NCI-H1048 (cell line): ENCODE measurements at places on chromosomes 2 and 18.

- DNase-seq = no peak
Measured at GRCh38 chr18:49071317-49071716, 120.6 kb upstream of the SMAD7 start.

GRCh38 chr2:165149439-165149838 lies 54.4 kb downstream of the SCN3A start:
- no peak for DNase-seq

- no peak for DNase-seq
Measured at GRCh38 chr18:77996737-77997136, 747.1 kb downstream of the GALR1 start.

DNA sequence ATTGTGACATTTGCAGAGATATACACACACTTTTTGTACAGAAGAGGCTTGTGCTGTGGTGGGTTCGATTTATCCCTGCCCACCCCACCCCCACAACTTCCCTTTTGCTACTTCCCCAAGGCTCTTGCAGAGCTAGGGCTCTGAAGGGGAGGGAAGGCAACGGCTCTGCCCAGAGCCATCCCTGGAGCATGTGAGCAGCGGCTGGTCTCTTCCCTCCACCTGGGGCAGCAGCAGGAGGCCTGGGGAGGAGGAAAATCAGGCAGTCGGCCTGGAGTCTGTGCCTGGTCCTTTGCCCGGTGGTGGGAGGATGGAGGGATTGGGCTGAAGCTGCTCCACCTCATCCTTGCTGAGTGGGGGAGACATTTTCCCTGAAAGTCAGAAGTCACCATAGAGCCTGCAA lies 40.0 kb downstream of the STEAP3 start:
- no peak for DNase-seq

- no peak for DNase-seq
Measured at GRCh38 chr18:12886498-12887126, 2.6 kb upstream of the PTPN2 start.

DNA sequence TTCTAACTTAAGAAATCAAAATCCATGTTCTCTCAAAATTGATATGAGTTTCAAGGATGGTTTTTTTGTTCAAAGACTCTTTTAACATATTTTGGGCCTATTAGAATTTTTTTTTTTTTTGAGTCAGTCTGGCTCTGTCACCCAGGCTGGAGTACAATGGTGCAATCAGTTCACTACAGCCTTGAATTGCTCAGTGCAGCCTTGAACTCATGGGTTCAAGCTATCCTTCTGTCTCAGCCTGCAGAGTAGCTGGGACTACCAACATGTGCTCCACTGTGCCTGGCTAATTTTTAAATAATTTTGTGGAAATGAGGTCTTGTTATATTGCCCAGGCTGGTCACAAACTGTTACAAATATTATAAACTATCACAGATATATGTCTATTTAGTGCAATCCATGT lies 40.6 kb upstream of the RBMS1 start:
- DNase-seq = no peak

- no peak for DNase-seq
Measured at GRCh38 chr2:24754985-24755705, 38.0 kb downstream of the PTRHD1 start.

DNA sequence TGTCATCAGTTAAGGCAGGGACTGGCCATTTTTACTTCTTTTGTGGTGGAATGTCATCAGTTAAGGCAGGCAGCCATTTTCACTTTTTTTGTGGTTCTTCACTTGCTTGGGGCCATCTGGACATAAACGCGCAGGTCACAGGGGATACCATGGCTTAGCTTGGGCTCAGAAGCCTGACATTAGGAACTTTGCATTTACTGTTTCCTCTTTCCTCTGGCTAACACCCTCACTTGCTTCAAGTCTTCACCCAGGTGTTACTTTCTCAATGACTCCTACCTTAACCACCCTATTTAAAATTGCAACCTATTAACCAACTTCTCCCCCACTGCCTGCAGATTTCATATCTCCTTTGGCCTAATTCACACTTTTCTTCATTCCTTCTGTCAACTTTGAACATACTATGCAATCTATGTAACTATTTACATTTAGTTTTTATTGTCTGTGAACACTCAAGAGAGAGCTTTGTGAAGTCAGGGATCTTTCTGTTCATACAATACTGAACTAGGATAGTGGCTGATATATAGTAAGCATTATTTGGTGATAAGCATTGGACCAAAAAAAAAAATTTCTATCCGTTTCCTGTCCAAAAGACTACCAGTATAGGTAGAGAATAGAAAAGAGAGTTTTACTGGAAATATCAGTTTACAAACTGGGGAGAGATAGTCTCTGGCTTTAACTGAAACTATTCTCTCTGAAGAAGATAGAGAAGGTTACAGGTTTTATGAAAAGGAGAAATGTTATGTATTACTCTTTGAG lies 600.1 kb upstream of the ZNF804A start:
- DNase-seq = no peak

- DNase-seq = no peak
Measured at GRCh38 chr2:120348737-120349439, 3.0 kb downstream of the INHBB start.

DNA sequence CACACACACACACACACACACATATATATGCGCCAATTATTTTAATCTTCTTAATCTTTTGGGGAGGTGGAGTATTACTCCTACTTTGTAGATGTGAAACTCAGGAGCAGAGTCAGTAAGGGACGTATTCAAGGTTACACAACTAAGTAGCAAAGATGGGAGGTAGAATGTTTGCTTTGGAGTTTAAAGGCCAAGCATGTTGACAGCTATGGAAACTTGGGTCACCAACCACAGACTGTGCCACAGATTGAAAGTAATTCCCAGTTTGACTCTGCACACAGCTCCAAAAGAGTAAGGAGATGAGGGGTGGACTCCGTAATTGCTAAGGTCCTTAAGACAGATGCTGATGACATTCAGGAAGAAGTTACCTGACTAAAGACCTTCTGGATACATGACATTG lies 124.8 kb upstream of the ITGB6 start:
- DNase-seq = no peak

DNA sequence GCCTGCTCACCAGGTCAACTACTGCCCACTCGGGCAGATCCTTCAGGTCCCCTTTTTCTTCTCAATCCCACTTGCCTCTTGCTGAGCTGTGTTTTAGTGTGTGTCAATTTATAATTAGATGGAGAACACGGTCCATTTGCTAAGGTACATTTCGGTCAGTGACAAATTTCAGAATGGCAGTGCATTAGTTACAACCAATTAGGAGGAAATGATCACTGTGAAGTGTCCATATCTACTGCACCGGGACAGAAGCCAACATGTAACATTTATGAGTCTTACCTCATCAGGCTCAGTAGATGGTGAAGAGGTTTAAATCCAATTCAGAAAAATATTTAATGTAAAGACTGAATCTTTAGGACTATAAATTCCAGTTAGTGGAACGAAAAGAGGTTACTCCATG lies 47.7 kb downstream of the CMPK2 start:
- DNase-seq = no peak

GRCh38 chr18:58578835-58579560 lies 49.9 kb downstream of the ALPK2 start:
- no peak for DNase-seq

DNA sequence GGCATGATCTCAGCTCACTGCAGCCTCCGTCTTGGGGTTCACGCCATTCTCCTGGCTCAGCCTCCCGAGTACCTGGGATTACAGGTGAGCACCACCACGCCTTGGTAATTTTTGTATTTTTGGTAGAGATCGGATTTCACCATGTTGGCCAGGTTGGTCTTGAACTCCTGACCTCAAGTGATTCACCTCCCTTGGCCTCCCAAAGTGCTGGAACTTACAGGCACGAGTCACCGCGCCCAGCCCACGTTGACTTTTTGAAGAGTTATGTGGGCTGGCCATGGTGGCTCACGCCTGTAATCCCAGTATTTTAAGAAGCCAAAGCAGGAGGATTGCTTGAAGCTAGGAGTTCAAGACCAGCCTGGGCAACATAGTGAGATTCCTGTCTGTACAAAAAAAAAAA lies 20.8 kb downstream of the CCL20 start:
- DNase-seq = no peak
